ENCODE measurements at places on chromosomes 13 and 19.

- no peak for DNase-seq
- no peak overlapping the region for H3K4me3 ChIP-seq
- no peak overlapping the region for H3K27ac ChIP-seq
- peaks cover 81% of the 10 kb centered on the region for H3K27me3 ChIP-seq
- no peaks in the 10 kb centered on the region for H3K36me3 ChIP-seq
Measured at GRCh38 chr19:54608792-54609191, 15.4 kb downstream of the LILRA1 start.

DNA sequence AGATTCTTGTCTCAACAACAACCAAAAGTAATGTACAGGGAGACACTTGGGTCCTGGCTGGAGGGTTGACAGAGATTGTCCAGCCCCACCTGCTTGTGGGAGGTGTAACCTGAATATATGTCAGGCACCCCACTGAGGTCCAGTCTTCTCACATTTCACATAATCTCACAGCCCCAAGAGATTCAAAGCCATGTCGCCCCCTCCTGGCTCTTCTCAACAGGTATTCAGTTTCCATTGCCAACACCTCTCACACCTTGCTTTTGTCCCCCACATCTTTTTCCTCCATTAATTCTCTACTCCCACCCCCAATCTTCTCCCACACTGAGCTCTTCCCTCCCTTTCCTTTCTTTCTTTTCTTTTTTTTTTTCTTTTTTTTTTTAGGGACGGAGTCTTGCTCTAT, 11.2 kb downstream of the UNC13A start:
- no peak for DNase-seq
- no peaks in the 10 kb centered on the region for H3K4me1 ChIP-seq
- no peaks in the 10 kb centered on the region for H3K36me3 ChIP-seq
- peaks cover 79% of the 10 kb centered on the region for H3K27me3 ChIP-seq

DNA sequence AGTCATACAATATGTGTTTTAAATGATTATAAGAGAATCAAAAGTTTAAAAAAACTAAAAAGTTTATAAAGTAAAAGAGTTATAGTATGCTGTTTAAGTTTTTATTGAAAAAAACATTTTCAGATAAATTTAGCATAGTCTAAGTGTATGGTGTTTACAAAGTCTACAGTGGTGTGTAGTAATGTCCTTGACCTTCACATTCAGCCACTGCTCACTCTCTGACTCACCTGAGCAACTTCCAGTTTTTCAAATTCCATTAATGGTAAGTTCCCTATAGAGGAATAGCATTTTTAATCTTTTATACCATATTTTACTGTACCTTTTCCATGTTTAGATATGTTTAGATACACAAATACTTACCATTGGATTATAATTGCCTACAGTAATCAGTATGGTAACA, 842.4 kb upstream of the KLHL1 start:
- H3K36me3 ChIP-seq, result no peaks in the 10 kb centered on the region
- no peak overlapping the region for H3K27ac ChIP-seq
- DNase-seq, result no peak
- H3K4me1 ChIP-seq, result no peaks in the 10 kb centered on the region
- no peaks in the 10 kb centered on the region for H3K27me3 ChIP-seq

GRCh38 chr13:58843567-58843966, 1212.0 kb downstream of the PCDH17 start:
- DNase-seq, result no peak
- H3K27me3 ChIP-seq, result no peaks in the 10 kb centered on the region
- no peak overlapping the region for H3K27ac ChIP-seq
- H3K36me3 ChIP-seq, result no peaks in the 10 kb centered on the region

DNA sequence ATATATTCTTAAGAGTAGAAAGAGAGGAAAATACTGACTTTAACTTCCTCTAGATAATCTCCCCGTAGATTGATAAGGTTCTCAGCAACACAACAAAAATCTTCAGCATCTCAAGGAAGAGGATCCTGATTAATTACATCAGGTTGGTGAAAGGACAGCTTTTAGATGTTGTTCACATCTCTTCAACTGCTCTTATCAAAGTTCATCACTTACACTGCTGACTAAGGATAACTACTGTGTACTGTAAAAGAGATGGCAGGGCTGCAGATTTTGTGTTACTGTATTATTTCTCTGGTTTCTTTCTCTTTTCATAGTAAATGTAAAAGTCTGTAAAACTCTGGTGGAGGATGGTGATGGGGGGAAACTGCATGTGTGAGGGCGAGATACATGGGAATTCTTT, 133.7 kb downstream of the PCDH9 start:
- H3K27ac ChIP-seq, result no peak overlapping the region
- H3K4me3 ChIP-seq, result no peak overlapping the region
- H3K27me3 ChIP-seq, result no peaks in the 10 kb centered on the region
- no peaks in the 10 kb centered on the region for H3K36me3 ChIP-seq

DNA sequence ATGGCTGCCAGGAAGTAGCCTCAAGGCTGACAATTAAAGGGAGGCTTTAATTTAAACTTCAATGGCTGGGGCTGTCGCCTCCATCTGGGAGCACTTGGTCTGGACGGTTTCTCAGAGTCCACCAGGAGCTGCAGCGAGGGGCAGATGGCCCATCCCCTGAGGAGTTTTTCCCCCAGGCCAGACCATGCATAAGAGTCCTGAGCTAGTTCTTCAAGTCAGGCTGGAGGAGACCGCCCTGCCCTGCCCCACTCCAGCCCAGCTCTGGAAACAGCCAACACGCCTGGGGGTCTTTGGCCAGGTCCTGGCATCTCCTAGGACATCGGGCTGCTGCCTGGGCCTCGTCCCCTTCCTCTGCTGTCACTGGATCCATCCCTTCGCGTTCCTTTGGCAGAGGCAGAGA, 5.3 kb upstream of the ACTN4 start:
- no peaks in the 10 kb centered on the region for H3K4me1 ChIP-seq
- H3K36me3 ChIP-seq, result no peaks in the 10 kb centered on the region
- no peak overlapping the region for H3K4me3 ChIP-seq
- H3K27me3 ChIP-seq, result no peaks in the 10 kb centered on the region

DNA sequence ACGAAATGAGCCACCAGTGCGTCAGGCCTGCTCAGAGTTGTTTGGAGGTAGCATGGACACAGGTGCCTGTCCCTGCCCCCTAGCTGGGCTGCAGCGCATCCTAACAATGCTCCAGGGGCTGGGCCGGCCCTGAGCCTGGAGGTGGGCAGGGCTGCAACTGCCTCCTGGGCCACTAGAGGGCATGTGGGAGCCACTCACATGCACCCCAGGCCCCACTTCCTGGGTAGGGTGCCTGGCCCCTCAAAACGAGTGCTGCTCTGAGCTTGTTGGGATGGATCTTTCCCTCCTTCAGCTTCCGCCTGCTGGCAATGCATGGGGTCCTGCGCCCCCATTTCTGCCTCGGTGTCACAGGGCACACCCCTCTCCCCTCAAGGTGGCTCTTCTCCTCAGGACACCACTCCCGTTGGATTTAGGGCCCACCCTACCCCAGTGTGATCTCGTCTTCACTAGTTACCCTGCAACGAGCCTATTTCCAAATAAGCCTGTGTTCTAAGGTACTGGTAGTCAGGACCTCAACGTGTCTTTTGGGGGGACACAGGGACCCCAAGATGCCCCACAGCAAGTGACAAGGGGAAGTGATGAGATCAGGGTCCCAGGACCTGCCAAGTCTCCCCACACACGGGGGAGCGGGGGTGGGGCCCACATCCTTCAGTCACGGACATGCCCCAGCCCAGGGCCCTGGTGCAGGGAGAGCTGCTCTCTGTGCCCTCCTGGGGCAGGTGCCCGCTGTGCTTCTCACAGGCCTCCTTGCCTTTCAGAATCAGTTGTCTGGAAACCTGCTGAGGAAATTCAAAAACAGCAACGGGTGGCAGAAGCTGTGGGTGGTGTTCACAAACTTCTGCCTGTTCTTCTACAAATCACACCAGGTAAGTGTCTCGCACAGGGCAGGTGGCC, 131.3 kb downstream of the STK24 start:
- H3K4me3 ChIP-seq, result no peak overlapping the region
- H3K27me3 ChIP-seq, result no peaks in the 10 kb centered on the region
- H3K4me1 ChIP-seq, result no peaks in the 10 kb centered on the region
- H3K27ac ChIP-seq, result no peak overlapping the region
- H3K36me3 ChIP-seq, result no peaks in the 10 kb centered on the region

- no peaks in the 10 kb centered on the region for H3K27me3 ChIP-seq
- peaks cover 36% of the 10 kb centered on the region for H3K4me1 ChIP-seq
- no peak overlapping the region for H3K4me3 ChIP-seq
- DNase-seq, result peak; percentile 94
- H3K36me3 ChIP-seq, result no peaks in the 10 kb centered on the region
Measured at GRCh38 chr13:78022164-78022877, 103.7 kb upstream of the EDNRB start.

- no peaks in the 10 kb centered on the region for H3K36me3 ChIP-seq
- H3K4me1 ChIP-seq, result no peaks in the 10 kb centered on the region
- no peak overlapping the region for H3K27ac ChIP-seq
Measured at GRCh38 chr13:80894917-80895316, 554.0 kb upstream of the SPRY2 start.

- no peak for DNase-seq
- H3K4me3 ChIP-seq, result no peak overlapping the region
- H3K36me3 ChIP-seq, result no peaks in the 10 kb centered on the region
- H3K27ac ChIP-seq, result no peak overlapping the region
Measured at GRCh38 chr13:97068151-97068550, 73.9 kb upstream of the OXGR1 start.

DNA sequence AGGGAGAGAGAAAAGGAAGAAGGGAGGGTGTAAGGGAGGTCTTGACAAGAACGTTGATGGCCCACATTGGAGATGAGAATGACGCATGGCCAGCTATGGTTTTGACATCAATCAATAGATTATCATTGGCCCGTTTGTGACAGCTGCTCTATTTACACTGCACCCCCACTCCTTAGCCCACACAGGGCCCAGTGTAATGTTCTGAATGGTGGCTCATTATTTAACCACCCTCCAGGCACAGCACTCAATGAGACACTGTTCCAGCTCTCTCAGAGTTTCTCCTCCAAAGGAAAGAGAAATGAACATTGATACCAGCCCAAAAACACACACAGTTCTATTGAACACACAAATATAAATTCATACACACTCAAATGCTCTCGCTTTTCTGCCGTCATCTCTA, 173.0 kb upstream of the IPO5 start:
- H3K27me3 ChIP-seq, result no peaks in the 10 kb centered on the region
- no peaks in the 10 kb centered on the region for H3K4me1 ChIP-seq
- no peaks in the 10 kb centered on the region for H3K36me3 ChIP-seq
- no peak for DNase-seq

DNA sequence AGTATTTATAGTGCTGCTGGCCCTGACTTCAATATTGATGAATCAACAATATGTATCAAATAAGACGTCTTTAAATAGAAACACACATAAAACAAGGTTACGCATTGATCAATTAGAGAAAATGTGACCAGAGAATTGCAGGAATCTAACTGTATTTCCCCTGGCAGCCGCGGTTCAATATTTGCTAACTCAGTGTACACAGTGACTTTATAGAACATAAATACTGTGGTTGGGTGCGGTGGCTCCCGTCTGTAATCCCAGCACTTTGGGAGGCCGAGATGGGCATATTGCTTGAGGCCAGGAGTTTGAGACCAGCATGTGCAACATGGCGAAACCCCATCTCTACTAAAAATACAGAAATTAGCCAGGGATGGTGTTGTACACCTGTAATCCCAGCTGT, 22.8 kb upstream of the UPF3A start:
- no peaks in the 10 kb centered on the region for H3K27me3 ChIP-seq
- no peak for DNase-seq
- peak overlapping the region; percentile 94 for H3K27ac ChIP-seq
- H3K4me3 ChIP-seq, result no peak overlapping the region

DNA sequence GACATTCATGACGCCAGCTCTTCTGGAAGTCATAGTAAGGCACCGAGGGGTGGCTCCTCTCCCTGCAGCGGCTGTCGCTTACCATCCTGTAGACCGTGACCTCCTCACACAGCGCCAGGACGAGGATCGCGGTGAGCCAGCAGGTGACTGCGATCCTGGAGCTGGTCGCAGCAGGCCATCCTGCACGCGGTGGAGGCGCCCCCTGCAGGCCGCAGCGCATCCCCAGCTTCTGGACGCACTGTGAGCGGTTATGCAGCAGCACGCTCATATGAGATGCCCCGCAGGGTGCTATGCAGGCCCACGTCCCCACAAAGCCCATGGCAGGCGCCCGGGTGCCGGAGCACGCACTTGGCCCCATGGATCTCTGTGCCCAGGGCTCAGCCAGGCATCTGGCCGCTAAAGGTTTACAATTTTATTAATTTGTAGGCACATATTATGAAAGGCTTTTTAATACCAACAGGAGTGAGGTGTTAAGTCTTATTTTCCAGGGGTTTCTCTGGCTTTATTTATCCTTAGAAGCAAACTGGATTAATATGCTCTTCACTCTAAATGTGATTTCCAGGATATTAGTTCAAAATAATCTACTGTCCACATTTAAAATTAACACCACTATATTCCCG, 35.6 kb upstream of the PSPC1 start:
- no peak for DNase-seq
- H3K27me3 ChIP-seq, result no peaks in the 10 kb centered on the region
- no peak overlapping the region for H3K27ac ChIP-seq
- no peak overlapping the region for H3K4me3 ChIP-seq
- no peaks in the 10 kb centered on the region for H3K36me3 ChIP-seq

GRCh38 chr13:51380269-51380668, 40.8 kb downstream of the SERPINE3 start:
- H3K27me3 ChIP-seq, result no peaks in the 10 kb centered on the region
- H3K36me3 ChIP-seq, result no peaks in the 10 kb centered on the region
- DNase-seq, result no peak
- H3K27ac ChIP-seq, result no peak overlapping the region
- no peak overlapping the region for H3K4me3 ChIP-seq

GRCh38 chr13:46552889-46553520, at the start of gene LRCH1:
LRCH1 (plus strand) TSS chr13:46553170; CDS start chr13:46553397, 227 bp downstream.
- H3K27ac ChIP-seq, result peak within 1 kb of the TSS; percentile 32
- no peaks in the 10 kb centered on the region for H3K27me3 ChIP-seq
- H3K36me3 ChIP-seq, result no peaks in the 10 kb centered on the region
- peak within 1 kb of the TSS; percentile 82 for H3K4me3 ChIP-seq
- DNase-seq, result peak; percentile 76
- H3K4me1 ChIP-seq, result 0 out of 2 replicates have a peak, but pooled peaks cover 7% of the 10 kb centered on the region

- no peak overlapping the region for H3K27ac ChIP-seq
- H3K27me3 ChIP-seq, result no peaks in the 10 kb centered on the region
- H3K36me3 ChIP-seq, result no peaks in the 10 kb centered on the region
- no peaks in the 10 kb centered on the region for H3K4me1 ChIP-seq
- no peak for DNase-seq
Measured at GRCh38 chr13:89988206-89988605, 1359.3 kb upstream of the MIR17HG start.
